Stimulated activated CD4-positive, alpha-beta T cell treated with anti-CD3 and anti-CD28 coated beads, Interleukin-15, amount 100 ng/mL, for 1 hour (primary cell): ENCODE measurements at places on chromosomes 2 and 18.

DNA sequence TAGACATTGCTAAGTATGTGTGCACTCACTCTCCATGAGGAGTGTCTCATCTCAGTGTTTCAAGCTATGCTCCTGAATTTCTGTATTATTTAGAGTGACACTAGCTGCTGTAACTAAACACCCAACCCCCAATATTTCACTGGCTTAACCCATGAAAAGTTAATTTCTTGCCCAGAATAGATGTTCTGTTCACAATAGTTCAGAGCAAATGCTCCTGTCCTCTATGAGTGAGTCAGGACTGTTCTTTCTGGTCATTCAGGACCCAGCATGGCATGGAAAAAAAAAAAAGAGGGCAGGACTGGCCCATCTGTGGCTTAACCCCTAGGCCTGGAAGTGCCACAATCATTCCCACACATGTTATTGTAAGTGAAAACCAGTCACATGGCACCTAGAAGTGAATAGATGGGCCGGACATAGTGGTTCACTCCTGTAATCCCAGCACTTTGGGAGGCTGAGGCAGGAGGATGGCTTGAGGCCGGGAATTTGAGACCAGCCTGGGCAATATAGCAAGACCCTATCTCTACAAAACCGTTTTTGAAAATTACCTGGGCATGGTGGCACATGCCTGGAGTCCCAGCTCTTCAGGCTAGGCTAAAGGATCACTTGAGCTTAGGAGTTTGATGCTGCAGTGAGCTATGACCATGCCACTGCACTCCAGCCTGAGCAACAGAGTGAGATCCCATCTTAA, 663.6 kb downstream of the IRS1 start:
- DNase-seq: no peak

GRCh38 chr18:47683774-47684173, 246.7 kb downstream of the SMAD2 start:
- no peak for DNase-seq

- no peak for DNase-seq
Measured at GRCh38 chr2:211203986-211204385, 647.6 kb downstream of the CPS1 start.

- DNase-seq: no peak
Measured at GRCh38 chr18:10524507-10525370, 1.1 kb upstream of the NAPG start.

GRCh38 chr18:53796040-53796729, 428.3 kb downstream of the MBD2 start:
- no peak for DNase-seq

DNA sequence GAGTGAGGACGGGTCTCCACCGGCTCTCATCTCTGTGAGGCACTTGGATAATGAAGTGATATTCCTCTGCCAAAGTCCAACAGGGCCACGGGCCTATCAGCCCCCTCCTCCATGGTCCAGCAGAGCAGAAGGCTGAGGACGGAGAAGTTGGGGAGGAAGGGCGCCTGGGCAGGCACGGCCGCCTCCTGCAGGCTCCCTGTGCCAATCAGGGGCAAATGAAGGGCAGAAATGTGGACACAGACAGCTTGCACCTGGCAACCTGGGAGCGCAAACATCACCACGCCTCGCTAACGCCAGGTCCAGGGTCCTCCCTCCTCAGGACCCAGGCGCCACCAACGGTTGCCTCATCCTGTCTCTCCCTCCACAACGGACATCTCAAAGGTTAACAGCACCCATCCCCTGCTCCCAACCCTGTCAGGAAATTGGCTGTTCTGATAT, 24.3 kb downstream of the SMAD7 start:
- no peak for DNase-seq

DNA sequence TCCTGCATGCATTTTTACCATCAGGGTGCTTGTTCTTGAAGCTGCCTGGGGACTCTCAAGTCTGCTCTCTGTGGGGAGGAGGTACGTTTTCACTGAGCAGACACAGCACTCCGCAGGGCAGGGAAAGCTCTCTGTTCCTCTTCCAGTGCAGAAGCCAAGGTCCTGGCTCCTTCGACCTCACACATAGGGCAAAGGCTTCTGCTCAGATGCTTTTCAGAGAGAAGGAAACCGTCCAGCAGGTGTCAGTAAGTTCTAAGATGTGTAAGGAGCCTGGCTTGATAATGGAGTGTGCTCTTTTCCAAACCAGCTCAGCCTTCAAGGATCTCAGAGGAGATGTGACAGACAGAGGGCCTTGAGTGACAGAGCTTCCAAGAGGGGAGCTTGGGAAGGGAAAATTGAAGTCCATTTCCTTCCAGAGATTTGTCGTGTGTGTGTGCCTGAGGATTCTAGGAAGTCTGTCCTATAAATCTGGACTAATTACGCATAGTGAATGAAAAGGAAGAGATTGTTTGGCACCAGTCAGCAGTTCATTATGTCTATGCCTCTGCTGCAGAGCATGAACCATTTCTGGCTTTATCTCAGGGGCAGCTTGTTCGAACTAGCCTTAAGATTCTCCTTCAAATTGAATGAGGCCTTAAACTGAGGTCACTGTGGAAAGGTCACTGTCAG, 67.3 kb upstream of the UPP2 start:
- no peak for DNase-seq

- DNase-seq: no peak
Measured at GRCh38 chr2:200800458-200800857, 11.3 kb upstream of the BZW1 start.

DNA sequence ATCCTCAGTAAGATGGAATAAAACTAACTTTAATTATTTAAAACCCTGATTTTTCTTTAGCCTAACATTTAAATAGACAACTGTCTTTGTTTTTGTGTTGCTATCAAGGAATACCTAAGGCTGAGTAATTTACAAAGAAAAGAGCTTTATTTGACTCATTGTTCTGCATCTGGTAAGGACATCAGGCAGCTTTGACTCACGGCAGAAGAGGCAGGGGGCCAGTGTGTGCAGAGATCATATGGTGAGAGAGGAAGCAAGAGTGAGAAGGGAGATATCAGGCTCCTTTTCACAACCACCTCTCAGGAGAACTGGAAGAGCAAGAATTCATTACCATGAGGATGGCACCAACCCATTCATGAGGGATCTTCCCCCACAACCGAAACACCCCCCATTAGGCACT, 64.6 kb upstream of the TFPI start:
- no peak for DNase-seq

GRCh38 chr18:34840256-34840826, 130.2 kb downstream of the DTNA start:
- no peak for DNase-seq

- DNase-seq: no peak
Measured at GRCh38 chr2:231672617-231673347, 35.5 kb upstream of the PTMA start.

DNA sequence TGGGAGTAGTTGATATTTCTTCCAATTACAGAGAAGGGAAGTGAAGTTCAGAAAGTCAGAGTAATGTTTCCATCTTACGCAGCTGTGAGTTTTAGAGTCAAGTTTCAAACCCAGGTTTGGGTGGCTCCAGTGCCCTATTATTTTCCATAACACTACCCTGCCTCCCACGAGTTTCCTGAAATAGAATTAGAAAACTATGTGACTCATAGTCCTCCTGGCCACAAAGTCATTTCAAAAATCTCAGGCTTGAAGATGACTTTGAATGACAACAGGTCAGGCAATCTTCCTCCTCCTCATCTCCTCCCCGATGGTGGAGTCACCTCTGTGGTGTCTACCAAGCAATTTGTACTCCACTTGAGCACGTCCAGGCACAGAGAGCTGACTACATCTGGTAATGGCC, 212.3 kb upstream of the TRIB2 start:
- DNase-seq: no peak

DNA sequence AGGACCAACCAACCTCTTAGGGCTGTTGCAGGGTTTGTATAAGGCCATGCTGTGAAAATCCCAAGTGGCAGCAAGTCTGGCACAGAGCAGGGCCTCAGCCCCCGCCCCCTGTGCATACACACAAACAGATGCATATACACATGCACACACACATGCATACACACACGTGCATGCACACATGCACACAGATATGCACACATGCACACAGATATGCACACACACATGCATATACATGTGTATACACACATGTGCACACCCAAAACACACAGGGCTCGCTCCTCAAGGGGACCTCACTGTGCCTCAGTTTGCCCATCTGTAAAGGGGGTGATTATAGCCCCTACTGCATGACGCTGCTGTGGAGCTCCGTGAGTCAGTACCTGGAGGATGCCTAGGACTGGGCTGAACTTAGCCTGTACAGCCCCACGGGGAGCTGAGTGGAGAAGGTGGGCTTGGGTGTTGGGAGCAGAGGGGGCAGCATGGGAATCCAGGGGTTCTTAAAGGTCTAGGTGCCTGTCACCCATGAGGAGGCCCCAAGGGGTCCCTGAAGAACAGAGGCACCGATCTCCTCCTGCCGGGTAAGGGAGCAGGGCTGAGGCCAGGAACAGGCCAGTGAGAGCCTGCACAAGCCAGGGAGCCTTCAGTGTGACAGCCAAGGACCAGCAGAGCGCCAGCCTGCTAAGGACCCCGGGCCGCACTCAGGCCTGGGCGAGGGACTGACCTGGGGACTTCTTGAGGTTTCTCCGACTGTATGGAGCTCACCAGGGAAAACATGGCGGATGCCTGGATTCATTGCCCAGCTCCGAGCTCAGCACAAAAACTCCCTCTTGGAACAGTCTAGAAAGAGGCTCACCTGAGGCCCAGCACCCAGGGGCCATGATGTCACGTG, 24.0 kb upstream of the ALPI start:
- no peak for DNase-seq

DNA sequence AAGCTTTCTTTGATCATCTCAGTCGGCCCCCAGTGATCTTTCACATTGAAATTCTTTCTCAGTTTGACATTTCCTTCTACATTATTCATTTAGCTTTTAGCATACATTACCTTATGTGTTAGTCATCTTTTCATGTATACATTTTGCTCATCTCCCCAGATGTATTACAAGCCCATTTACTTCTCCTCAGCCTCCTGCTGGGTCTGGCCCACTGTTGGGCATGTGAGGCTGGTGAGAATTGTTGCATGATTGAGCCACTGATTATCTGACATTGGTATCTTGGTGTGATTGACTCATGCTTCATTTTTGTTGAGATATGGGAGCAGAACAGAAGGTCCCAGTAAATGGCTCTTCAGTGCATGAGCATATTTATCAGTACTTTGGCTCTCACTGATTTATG, 300.1 kb upstream of the DDX18 start:
- DNase-seq: no peak

- no peak for DNase-seq
Measured at GRCh38 chr2:169761251-169761969, 27.8 kb downstream of the KLHL23 start.

GRCh38 chr2:109133746-109134145, 4.7 kb downstream of the SH3RF3 start:
- no peak for DNase-seq

DNA sequence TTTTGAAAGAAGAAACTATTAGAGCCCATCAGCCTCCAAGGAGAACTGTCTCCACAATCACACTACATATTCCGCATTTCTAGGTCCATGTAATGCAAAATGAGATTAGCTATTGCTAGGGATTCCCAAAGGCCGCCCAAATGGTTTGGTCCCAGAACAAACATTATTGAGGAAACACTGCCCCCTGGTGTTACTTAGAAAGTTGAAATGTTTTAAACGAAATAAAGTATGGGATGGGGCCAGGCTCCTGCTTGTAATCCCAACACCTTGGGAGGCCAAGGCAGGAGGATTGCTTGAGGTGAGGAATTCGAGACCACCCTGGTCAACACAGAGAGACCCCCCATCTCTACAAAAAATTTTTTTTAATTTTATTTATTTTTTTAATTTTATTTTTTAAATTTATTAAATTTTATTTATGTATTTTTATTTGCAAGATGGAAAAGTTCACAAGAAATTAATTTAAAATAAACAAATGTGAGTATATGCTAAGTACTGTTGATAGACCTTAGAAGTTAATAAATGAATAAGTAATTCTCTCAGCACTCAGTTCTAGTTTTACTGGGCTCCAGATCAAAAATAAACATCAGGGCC, 5.5 kb downstream of the NHEJ1 start:
- no peak for DNase-seq

GRCh38 chr2:44137872-44138551, 30.7 kb upstream of the PPM1B start:
- DNase-seq: no peak

DNA sequence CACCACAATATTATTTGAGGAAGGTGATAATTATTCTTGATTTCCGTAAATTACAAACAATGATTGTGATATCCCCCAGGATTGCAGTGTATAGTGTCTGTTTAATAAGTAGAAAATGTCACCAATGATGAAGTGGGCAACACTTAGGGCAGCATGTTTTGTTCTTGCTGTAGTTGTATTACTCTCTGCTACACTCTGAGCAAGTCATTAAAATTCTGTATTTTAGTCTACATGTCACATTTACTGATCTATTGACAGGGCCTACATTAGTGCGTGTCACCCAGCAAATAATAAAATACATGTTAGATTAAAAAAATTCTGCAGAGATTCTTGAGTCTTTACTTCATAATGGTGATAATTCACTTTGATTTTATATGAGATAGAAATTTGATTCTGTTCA, 247.6 kb downstream of the TMX3 start:
- DNase-seq: no peak

DNA sequence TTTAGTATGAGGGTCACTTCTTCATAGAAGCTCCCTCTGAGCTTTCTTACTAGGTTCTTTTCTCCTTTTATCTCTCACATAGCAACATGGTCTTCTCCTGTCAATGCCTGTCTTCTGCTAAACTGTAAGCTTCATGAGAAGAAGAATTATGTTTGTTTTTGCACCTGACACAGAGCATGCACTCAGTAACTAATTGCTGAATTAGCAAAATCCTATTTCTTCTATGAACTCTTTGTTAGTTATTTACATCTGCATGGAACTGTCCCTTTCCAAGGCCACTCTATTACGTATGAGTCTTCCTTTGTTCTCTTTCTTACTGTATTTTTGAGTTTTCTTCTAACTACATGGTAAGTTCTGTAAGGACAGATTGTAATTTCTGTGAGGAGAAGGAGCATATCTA, 63.4 kb downstream of the THSD7B start:
- DNase-seq: no peak

GRCh38 chr2:36881816-36882215, 84.5 kb downstream of the STRN start:
- DNase-seq: no peak
